Vagina (tissue), 2 donors: ENCODE measurements at places on chromosomes 4 and X.
A peak's percentile ranks its signal among the peaks of the same experiment; 100 is the strongest.

GRCh38 chrX:151920101-151920500 lies 7.4 kb downstream of the MAGEA4 start:
- H3K27ac ChIP-seq: no peak overlapping the region
- no peaks in the 10 kb centered on the region for H3K4me1 ChIP-seq
- H3K36me3 ChIP-seq: no peaks in the 10 kb centered on the region
- H3K27me3 ChIP-seq: no peaks in the 10 kb centered on the region
- DNase-seq: no peak

GRCh38 chr4:176448761-176449160 lies 129.0 kb downstream of the SPCS3 start:
- H3K4me1 ChIP-seq: no peaks in the 10 kb centered on the region
- H3K4me3 ChIP-seq: no peak overlapping the region
- H3K27ac ChIP-seq: no peak overlapping the region
- no peak for DNase-seq
- no peaks in the 10 kb centered on the region for H3K36me3 ChIP-seq

GRCh38 chrX:14027036-14027435 lies 2.7 kb downstream of the GEMIN8 start:
- H3K36me3 ChIP-seq: no peaks in the 10 kb centered on the region
- no peak overlapping the region for H3K4me3 ChIP-seq
- H3K27ac ChIP-seq: no peak overlapping the region
- no peaks in the 10 kb centered on the region for H3K27me3 ChIP-seq

DNA sequence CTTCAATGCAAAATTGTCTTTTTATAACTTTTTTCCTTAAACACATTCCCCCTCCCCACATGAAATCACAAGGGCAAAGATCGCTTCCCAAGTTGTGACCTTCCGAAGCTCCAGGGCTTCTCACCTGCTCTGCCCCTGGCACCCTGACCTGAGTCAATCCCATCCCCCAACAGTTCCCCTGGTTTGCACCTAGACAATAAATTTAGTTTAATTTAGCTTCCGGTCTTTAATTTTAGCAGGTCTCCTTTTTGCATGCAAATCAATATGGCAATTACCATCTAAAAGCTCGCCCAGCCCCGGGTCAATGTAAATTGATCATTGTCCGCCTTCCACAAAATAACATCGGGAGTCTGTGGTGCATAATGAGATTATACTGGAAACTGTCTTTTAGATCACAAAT lies 6.8 kb downstream of the BCOR start:
- peaks cover 6% of the 10 kb centered on the region for H3K27me3 ChIP-seq
- H3K4me1 ChIP-seq: peaks cover 48% of the 10 kb centered on the region
- H3K27ac ChIP-seq: no peak overlapping the region
- no peak for DNase-seq
- no peaks in the 10 kb centered on the region for H3K36me3 ChIP-seq

DNA sequence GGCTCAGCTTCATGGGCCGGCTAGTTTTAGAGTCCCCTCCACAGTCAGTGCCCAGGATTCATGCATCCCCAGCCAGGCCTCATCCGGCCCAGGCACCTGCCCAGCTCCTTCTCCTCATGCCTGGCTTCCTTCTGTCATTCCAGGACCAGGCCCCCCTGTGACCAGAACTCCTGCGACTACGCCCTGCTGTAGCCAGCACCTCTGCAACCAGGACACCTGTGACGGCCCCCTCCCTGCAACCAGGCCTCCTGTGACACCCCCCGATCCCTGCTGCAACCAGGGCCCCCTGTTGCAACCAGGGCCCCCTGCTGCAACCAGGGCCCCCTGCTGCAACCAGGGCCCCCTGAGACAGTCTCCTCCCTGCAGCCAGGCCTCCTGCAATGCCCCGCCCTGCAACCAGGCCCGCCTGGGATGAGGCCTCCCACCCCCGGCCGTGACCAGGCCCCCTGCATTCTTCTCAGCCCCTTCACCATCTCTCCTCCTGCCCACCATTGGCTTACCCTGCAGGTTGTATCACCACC lies 46.8 kb downstream of the HTRA3 start:
- no peak overlapping the region for H3K27ac ChIP-seq
- H3K4me3 ChIP-seq: no peak overlapping the region
- H3K36me3 ChIP-seq: no peaks in the 10 kb centered on the region
- H3K27me3 ChIP-seq: no peaks in the 10 kb centered on the region
- H3K4me1 ChIP-seq: peaks cover 29% of the 10 kb centered on the region

DNA sequence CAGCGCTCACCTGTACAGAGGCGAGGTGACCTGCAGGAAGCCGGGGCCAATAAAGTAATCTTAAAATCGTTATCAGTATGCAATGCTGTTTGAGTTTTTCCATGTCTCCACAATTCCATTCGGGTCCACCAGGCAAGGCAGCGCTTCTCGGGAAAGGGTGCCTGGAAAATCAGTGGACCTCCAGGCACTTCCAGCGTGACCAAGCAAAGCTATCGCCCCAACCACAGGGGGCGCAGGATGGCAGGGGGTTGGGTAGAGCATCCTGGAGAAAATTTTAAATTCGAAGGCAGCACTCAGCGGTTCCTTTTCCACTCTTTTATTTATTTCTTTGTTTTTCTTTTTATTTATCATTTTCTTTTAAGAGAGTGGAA lies 5.4 kb upstream of the SOX3 start:
- DNase-seq: no peak
- H3K4me1 ChIP-seq: no peaks in the 10 kb centered on the region
- no peaks in the 10 kb centered on the region for H3K36me3 ChIP-seq
- peaks cover 2% of the 10 kb centered on the region for H3K27me3 ChIP-seq
- no peak overlapping the region for H3K27ac ChIP-seq

GRCh38 chr4:105148356-105148755 lies 1.7 kb downstream of the TET2 start:
- no peaks in the 10 kb centered on the region for H3K27me3 ChIP-seq
- H3K36me3 ChIP-seq: no peaks in the 10 kb centered on the region
- H3K4me1 ChIP-seq: peaks cover 33% of the 10 kb centered on the region
- peak overlapping the region; percentile 82 for H3K4me3 ChIP-seq
- no peak for DNase-seq

GRCh38 chr4:107392951-107393350 lies 327.1 kb downstream of the PAPSS1 start:
- no peaks in the 10 kb centered on the region for H3K27me3 ChIP-seq
- peak overlapping the region; percentile 13 for H3K4me3 ChIP-seq
- DNase-seq: no peak
- H3K27ac ChIP-seq: no peak overlapping the region
- no peaks in the 10 kb centered on the region for H3K36me3 ChIP-seq
- no peaks in the 10 kb centered on the region for H3K4me1 ChIP-seq

DNA sequence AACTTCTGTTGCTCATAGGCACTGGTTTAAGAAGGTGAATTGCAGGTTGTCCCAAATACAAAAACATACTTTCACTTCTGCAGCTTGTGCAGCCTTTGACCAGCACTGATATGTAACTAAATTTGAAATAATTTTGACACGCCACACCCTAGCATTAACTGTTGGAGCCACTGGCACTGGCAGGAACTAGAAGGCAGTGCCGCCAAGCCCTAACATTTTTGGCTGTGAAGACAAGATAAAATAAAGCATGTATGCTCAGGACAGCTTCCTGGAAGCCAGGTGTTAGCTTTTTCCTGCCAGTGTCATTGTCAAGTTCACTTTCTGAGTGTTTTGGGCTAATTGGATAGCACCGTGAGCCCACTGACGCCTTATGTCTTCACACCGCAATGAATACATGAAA lies 65.3 kb upstream of the FBXW7 start:
- no peaks in the 10 kb centered on the region for H3K4me1 ChIP-seq
- H3K27me3 ChIP-seq: no peaks in the 10 kb centered on the region
- H3K4me3 ChIP-seq: no peak overlapping the region
- no peaks in the 10 kb centered on the region for H3K36me3 ChIP-seq
- no peak for DNase-seq

DNA sequence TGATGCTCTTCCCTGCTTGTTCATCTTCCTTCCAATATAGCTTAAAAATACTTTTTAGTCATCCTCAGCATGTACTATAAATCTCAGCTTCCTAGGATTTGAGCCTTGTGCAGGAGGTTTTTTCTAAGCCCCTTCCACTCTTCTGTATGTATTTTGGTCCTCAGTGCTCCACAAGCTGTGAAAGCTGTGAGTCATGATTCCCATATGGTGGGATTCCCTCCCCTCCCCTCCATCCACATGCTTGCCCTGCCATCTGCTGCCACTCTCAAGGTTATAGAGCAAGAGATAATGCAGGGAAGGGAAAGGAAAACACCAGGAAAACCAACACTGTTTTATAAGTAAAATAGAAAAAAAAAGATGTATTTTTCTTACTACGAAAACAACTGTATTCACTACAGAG lies 58.5 kb upstream of the AP1S2 start:
- no peak for DNase-seq
- H3K36me3 ChIP-seq: no peaks in the 10 kb centered on the region
- H3K4me3 ChIP-seq: no peak overlapping the region
- no peaks in the 10 kb centered on the region for H3K27me3 ChIP-seq

DNA sequence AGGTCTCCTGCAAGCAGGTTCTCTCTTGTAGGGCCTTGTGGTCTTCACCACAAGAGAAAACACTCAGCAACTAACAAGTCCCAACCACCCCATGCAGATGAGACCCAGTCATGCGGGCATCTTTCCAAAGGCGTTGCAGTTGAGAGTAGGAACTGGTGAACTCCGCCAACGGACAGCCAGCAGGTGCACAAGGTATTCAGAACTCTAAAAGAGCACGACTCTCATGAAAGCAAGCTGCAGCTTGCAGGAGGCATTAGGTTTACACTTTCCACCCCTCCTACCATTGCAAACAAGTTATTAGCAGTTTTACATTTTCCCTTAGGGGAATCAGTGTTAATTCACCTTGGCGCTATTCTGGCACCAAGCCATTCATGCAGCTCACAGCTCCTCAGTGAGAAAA lies 173.4 kb upstream of the KIT start:
- no peaks in the 10 kb centered on the region for H3K4me1 ChIP-seq
- no peaks in the 10 kb centered on the region for H3K27me3 ChIP-seq
- no peak overlapping the region for H3K4me3 ChIP-seq
- no peak for DNase-seq
- no peaks in the 10 kb centered on the region for H3K36me3 ChIP-seq
- no peak overlapping the region for H3K27ac ChIP-seq

DNA sequence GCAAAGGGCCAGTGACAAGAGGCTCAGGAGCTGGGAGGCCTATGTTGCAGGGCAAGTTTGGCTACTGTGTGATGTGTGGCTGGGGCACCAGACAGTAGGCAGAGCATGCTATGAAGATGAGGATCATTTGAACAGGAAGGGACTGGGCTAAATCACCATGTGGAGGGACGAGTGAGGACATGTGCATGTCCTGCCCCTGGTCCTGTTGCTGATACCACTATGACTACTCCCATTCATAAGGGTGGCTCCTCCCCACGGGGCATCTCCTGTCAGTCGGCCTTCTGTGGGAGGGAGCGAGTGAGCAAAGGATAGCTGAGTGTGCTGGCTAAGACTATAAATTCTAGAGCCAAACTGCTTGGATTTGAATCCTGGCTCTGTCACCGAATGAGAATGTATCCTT lies 139.2 kb downstream of the TMEM164 start:
- H3K27ac ChIP-seq: no peak overlapping the region
- no peaks in the 10 kb centered on the region for H3K27me3 ChIP-seq
- no peak for DNase-seq
- no peaks in the 10 kb centered on the region for H3K4me1 ChIP-seq
- no peaks in the 10 kb centered on the region for H3K36me3 ChIP-seq
- H3K4me3 ChIP-seq: no peak overlapping the region

DNA sequence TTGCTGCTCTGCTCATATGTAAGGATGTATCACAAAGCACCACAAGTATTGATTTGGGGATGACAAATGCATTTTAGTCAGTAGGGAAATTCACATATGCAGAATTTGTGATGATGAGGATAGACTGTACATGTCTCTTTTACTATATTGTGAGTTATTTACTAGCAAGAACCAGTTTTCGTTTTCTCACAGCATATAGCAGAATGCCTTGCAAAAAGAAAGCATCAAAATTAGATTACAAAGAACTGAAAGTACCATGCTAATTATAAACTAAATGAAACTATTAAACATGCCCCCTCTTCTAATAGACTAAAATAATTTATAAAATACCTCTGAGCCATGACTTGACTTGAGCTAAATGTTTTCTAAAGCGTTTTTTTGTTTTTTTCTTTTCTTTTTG lies 20.1 kb downstream of the TNIP3 start:
- no peak overlapping the region for H3K4me3 ChIP-seq
- H3K36me3 ChIP-seq: no peaks in the 10 kb centered on the region
- DNase-seq: no peak
- no peaks in the 10 kb centered on the region for H3K4me1 ChIP-seq
- H3K27ac ChIP-seq: no peak overlapping the region
- H3K27me3 ChIP-seq: no peaks in the 10 kb centered on the region

DNA sequence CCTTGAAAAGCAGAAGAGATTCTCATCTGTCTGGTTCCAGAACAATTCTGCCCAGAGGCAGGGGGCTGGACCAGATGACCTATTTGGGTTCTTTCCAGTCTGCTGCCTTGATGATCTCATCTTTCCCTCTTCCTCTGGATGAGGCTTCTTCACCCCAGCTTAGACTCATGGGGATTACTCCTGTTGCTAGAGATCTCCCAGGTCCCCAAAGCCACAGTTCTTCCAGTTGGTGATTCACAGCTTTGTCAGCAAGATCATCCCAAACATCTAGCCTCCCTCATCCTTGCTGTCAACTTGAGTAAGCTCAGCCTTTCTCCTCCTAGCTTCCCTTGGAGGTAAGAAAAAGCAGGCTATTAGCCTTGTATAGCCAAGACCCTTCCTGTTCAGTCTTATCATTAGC lies 64.2 kb upstream of the PJA1 start:
- H3K27me3 ChIP-seq: no peaks in the 10 kb centered on the region
- H3K4me3 ChIP-seq: no peak overlapping the region
- no peaks in the 10 kb centered on the region for H3K4me1 ChIP-seq
- H3K27ac ChIP-seq: no peak overlapping the region
- no peaks in the 10 kb centered on the region for H3K36me3 ChIP-seq

DNA sequence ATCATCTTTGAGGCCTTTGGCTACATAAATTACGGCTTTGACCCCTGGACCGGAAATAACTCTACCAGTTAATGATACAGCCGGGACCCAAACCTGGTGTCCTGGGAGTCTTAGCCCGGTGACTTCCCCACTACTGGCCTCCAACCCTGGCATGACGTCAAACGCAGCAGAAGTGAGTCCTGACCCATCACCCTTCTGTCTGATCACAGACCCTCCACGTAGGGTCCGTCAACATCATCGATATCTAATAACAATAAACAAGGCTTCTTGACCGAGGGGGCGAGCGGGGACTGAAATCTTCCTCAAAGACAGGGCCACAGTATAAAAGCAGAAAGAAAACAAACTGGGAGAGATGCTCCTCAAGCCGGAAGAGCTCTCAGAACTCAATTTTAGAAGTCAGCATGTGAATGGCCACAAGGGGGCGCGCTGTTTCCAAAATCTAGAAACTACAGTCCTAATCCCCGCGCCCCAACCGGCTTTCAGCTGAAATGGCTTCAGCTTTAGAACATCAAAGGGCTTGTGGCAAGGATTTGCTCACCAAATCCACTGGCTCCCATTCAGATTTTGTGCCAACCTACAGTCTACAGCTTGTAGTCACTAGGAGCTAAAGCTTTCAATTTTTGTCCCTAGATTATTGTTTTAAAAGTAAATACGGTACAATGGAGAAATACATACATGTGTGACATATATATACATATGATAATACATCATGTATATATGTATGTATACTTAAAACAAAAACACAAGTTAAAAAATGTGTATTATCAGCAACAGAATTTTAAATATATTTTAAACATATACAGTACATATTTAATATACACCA lies 46.4 kb upstream of the ENPP6 start:
- no peaks in the 10 kb centered on the region for H3K4me1 ChIP-seq
- no peaks in the 10 kb centered on the region for H3K36me3 ChIP-seq
- no peaks in the 10 kb centered on the region for H3K27me3 ChIP-seq
- no peak overlapping the region for H3K27ac ChIP-seq
- H3K4me3 ChIP-seq: no peak overlapping the region
- DNase-seq: peak; percentile 89
